Stimulated activated CD8-positive, alpha-beta memory T cell treated with anti-CD3 and anti-CD28 coated beads, Interleukin-2, amount 100 ng/mL, for 1 hour (primary cell): ENCODE measurements at places on chromosomes 7 and 10.

DNA sequence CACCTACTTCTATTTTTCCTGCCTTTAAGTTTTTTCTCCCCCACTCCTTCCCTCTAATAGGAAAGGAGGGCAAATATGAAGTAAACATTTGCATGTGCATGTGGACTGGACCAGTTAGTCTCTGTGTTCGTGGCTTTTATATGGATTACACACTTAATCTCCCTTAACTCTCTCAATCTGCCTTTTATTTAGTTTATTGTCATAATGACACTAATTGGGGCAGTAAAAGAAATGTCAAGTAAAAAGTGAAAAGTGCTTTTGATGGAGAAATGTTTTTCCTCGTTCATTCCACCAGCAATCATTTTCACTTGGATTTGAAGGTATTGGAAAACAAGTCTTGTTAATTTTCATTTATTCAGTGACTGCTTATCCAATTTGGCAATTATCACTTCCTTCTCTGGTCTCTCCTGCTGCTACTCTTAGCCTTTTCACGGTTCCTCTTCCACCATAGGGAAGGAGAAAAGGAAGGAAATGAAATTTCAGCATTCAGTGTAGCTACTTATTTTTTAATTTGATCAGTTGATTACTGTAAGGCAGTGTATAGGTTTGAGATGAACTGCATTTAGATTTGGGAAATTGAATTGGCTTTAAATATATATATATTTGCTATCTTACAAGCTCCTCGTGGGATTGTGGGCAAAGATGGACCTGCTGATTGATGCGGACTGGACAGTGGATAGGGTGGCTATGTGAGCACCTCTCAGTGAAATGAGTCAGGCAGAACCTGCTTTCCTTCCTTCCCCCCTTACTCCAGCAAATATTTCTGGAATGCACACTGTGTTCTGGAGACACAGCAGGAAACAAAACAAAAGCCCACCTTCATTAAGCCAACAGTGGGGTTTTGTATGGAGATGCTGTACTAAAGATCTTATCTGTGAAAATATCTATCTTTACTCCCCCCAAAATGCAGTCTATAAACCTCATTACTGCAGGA is 77.5 kb downstream of the LRRC4 start:
- no peak for DNase-seq

DNA sequence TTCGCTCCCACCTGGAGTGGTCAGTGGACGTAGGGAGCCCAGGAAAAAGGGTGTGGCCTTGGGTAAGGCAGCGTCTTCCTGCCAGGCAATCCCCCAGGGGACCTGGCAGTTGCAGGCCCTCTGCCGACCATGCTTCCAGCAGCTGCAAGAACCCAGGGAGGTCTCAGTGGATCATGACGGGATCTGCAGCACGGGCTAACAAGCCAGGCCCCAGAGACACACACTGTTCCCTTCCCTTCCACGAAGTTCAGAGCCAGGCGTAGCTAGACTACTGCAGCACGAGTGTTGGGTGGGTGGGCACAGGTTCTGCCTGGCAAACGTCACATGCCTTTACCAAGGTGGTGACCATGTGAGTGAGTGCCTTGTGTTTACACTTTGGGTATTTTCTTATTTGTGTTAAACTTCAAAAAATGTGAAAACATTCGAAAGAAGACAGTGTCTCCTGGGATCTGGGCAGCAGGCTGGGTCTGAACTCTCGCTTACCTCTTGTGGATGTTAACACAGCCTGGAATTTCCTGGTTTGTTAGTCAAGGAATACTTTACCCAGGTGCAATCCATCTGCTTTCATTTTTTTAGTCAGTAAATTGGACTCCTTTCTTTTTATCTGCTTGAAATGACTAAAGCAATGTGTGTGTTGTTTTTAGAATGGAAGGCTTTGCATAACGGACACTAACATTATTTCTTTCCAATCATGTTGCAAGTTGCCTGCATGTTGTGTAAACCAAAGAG is 48.2 kb upstream of the VIPR2 start:
- no peak for DNase-seq

DNA sequence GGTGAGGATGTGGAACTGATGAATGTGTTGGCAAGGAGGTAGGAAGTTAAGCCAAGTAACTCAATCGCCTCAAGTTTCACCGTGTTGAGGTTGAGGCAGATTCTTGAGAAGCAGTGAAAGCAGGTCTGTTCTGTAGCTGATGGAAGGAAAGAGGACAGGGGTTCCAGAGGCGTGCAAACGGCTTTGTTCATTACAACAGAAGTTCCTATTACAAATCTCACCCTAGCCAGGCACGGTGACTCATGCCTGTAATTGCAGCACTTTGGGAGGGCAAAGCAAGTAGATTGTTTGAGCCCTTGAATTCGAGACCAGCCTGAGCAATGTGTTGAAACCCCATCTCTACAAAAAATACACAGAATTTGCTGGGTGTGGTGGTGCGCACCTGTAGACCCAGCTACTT is 36.9 kb upstream of the PTF1A start:
- no peak for DNase-seq

- DNase-seq, result no peak
Observed at GRCh38 chr7:36129048-36129534, 24.0 kb upstream of the EEPD1 start.

DNA sequence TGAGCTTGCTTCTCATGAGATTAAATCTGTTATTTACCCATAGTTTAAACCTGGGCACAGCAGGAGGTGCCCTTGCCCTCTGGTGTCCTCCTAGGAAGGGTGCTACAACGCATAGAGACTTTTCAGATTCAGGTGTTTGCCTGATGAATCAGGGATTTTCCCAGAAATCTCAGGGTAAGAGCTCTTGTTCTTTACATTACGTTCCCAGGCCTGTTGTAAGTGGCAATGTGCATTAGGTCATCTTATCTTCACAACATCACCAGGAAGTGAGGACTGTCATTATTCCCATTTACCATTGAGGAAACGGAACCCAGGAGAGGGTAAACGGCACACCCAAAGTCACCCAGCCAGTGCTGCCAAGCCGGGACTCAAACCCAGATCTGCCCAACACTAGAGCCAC is 73.0 kb downstream of the NHLRC2 start:
- no peak for DNase-seq

GRCh38 chr10:79984851-79985250 is 35.9 kb upstream of the SFTPD start:
- DNase-seq, result no peak

- DNase-seq, result no peak
Observed at GRCh38 chr10:13672548-13672947, 85.8 kb downstream of the PRPF18 start.

- peak; percentile 70 for DNase-seq
Observed at GRCh38 chr7:150974468-150975391, 3.4 kb downstream of the KCNH2 start.

DNA sequence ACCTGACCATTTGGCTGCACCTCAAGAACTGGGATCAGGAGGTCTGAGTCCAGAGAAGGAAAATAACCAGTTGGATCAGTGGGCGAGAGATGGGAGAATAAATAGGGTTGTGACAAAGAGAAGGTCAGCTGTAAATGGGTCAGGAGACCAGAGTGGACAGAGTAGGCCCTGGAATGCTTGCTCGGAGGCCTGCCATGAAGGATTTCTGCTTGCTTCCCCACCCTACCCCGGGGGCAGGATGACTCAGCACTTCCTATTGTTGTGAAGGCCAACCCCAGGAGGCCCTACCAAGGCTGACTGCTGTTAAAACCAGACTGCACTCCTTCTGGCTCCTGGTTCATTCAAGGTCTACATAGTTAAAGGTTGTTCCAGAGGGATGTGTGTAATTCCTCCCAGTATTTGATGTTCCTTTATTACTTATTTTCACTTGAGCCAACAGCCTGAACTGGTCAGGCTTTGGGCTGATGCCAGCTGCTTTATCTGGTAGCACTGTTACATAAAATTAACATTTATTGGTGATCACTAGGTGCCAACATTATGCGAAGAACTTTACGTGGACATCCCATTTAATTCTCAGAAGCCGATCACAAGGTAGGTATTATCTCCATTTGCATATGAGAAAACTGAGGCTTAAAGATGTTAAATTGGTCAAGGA is 27.3 kb upstream of the IFRD1 start:
- no peak for DNase-seq

- no peak for DNase-seq
Observed at GRCh38 chr7:83466956-83467355, 182.0 kb downstream of the SEMA3E start.

DNA sequence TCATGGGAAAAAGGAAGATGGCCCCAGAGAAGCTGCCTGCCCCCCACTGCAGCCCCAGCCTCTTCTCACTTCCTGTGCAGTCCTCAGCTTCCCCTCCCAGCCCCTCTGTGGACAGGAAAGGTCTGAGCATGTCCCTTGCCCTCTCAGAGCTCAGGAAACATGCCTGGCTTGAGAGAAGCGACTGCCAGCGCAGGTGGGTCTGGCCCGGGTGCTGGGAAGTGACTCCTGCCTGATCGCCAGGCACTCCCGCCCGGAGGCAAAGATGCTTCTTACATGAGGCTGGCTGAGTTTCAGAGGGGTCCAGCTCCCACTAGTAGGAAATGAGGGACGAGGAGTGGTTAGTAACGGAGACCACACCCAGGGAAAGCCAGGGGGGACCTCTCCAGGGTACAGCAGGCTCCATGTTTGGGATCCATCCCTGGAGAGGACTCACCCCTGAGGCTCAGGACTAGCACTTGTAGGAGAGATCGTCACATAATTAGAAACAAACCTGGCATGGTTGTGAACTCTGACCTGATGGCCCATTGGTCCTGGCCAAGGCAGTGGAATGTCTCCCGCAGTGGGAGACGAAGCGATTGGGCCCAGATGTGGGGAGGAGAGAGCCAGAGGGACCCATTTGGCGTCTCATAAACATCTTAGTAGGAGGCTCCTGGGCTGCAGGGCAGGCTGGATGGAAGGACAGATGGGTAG is 12.3 kb downstream of the ELN start:
- DNase-seq, result no peak

- no peak for DNase-seq
Observed at GRCh38 chr10:75435291-75435690, 3.9 kb downstream of the LRMDA start.
